ENCODE measurements at places on chromosomes 12 and 14.
A peak's percentile ranks its signal among the peaks of the same experiment; 100 is the strongest.

DNA sequence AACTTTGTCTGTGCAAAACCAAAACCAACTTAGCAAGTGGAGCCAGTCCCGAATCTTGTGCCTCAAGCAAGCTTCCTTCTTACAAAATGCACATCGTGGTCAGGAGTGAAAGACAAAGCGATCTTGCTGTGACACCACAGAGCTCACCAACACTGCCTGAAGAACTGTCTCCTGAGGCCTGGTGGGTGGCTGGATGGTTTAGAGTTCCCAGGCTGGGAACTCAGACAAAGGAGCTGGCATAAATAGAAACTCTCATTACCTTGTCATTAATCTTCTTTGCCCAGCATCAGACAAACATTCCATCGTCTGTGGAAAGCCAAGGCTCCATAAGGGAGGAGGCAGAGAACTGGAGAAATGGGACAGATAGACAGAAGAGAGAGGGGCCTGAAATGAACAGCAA, 144.8 kb downstream of the KCNA5 start:
- no peak for DNase-seq

DNA sequence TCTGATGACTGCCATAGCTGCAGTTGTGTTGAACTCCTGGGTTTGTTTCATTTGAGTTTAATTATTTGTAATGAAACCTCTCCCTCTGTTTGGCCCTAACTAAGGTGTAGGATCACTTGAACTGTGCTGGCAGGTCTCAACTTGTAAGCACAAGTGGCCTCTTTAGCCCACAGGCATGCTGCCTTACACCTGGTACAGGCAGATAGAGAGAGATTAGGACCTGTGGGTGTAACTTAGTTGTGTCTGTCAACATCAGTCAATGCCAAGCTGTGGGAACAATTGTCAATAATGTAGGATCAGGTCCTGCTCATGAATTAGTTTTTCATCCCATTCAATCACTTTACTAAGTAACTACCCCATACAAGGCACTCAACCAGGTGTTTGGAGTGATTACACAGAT, 263.0 kb upstream of the G2E3 start:
- DNase-seq, result no peak

DNA sequence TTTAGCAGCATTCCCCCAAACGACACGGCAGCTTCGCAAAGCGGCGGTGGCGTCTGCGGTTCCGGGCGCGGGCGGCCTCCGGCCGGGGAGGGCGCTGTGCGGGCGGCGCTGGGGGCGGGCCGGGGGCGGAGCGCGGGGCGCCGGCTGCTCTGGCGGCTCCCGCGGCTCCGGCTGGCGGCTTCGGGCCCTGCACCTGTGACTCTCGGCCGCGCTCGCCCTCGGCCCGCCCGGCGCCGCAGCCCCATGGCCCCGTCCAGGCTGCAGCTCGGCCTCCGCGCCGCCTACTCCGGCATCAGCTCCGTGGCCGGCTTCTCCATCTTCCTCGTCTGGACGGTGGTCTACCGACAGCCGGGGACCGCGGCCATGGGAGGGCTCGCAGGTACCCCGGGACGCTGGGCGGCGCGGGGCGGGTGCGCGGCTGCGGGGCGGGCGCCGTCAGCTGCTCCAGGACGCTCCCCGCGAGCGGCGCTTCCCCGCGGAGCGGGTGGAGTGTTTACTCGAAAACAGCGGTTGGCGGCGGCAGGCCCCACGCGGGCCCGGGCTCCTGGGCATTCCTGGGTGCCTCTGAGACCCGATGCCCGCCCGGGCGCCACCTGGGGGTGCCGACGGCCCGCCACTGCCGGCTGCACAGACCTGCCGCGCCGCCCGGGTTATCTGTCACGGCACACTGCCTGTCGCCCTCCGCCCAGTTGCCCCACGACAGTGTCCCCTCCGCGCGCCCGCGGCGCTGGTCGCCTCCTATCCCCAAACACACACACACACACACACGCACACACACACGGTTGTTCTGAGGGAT, at the start of gene SLC48A1:
SLC48A1 (plus strand) TSS at position 177 of the 796 bp plus-strand sequence; CDS start at position 244, 67 bp downstream.
- DNase-seq, result peak; percentile 73

GRCh38 chr14:95133282-95133681, 24.0 kb downstream of the DICER1 start:
- DNase-seq, result no peak

- DNase-seq, result no peak
Observed at GRCh38 chr14:72679141-72679535, 214.8 kb downstream of the DPF3 start.

GRCh38 chr12:10189653-10190052, 10.8 kb downstream of the TMEM52B start:
- no peak for DNase-seq

GRCh38 chr12:122882908-122883558, 12.9 kb downstream of the VPS37B start:
- no peak for DNase-seq

- DNase-seq, result no peak
Observed at GRCh38 chr14:87001333-87001732, 991.6 kb downstream of the GALC start.

Measured in activated T-helper 1 cell treated with anti-CD3 and anti-CD28 coated beads, Interleukin-12 subunit alpha, Interleukin-12 subunit beta, Interleukin-2, Interleukin-4 antibody, amounts not matched to agents 30 ng/mL and 10 ng/mL and 1 ng/mL, durations not matched to agents 14 hours and 24 hours and 36 hours (primary cell).